ENCODE measurements at places on chromosomes 3 and 15. TPM values are rescaled to one million over a fixed set of nuclear protein-coding genes. Genes with fewer than 3 reads are reported as not detected.

GRCh38 chr3:187051724-187052366 is 87.5 kb downstream of the RPL39L start:
- DNase-seq, result no peak

- DNase-seq, result no peak
Measured at GRCh38 chr3:128239304-128239703, 86.0 kb downstream of the EEFSEC start.

SLC22A13 gene
- 0.95 TPM for total RNA-seq

TRH gene
- total RNA-seq, result not detected

DNA sequence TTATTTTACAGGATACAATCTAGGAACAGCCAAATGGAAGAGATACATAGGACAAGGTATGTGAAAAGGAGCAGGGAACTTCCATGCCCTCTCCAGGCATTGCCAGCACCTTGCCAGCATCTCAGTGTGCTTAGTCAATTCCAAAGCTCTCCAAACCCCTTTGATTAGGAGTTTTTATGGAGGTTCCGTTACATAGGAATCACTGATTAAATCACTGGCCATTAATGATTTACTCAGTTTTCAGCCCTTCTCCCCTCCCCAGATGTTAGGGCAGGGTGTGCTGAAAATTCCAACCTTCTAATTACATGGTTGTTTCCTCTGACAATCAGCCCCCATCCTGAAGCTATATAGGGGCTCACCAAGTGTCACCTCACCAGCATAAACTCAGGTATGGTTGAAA is 11.5 kb downstream of the MYLK start:
- DNase-seq, result no peak

DNA sequence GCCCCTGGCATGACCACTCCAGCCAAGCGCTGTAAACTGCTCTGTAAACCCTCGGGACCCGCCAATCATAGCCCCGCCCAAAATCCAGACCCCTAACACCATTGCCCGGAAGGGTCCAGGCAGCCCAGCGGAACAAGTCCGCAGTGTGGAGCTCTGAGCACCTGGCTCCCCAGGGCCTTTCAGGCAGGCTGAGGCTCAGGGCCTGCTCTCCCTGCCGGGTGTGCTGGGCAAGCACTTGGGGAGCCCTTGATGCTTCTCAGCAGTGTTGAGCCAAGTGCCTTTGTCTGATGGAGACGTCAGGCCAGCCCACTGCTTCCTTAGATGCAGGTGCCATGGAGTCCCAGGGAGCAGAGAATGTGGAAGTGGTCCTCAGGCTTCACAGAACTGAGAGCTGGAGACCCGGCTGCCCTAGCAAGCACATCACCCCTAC is 106.2 kb downstream of the TLE3 start:
- no peak for DNase-seq

DNA sequence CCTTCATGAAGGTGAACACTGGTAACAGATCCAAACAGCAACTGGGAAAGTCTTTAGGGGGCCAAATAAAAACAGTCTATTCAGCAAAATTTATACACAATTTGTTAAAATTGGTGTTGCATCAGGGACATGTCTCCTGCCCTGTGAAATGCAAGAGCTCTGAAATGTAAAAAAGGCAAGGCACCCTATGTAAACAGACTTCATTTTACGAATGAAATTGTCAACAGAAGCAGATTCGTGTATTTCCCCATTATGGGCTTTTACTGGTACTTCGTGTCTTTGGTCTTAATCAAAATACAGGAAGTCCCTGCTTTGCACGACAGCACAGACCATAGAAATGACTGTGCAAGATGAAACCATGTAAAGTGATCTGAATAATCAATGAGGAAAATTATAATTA is 127.3 kb upstream of the THBS1 start:
- no peak for DNase-seq

XXYLT1 gene
- total RNA-seq, result 8.8 TPM

DNA sequence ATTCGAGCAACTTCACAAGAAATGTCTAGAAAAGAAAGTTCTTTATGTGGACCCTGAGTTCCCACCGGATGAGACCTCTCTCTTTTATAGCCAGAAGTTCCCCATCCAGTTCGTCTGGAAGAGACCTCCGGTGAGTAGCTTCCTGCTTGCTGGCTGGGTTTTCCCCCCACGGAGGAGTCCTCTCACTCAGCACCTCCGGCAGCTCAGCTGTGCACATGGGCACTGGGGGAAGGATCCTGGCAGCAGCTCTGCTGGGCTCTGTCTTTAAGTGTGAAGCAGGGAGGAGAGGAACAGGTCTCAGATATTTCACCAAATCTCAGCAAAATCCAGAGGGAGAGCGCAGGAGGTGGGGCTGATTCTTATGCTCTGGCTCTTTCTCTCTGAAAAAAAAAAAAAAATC is 684 bp downstream of the CAPN3 start:
- no peak for DNase-seq

- DNase-seq, result no peak
Measured at GRCh38 chr15:39320355-39320754, 260.5 kb upstream of the THBS1 start.

SOX14 gene
- not detected for total RNA-seq

DNA sequence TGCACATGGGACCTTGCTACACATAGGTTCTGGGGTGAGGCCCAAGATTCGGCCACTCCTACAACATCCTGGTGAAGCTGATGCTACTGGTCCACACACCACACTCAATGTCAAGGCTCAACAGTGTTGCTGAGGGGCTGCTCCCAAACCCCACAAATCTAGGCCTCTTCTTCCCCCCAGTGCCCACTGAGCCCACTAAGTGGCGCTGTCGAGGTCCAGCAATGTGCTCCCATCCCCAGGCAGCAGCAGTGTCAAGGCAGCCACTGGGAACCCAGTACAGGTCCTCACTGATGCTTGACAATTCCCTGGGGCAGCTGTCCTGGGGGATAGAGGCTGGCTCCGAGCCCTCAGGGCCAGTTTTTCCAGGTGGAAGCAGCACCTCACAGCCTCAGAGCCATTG is 21.5 kb downstream of the SCN5A start:
- no peak for DNase-seq

DNA sequence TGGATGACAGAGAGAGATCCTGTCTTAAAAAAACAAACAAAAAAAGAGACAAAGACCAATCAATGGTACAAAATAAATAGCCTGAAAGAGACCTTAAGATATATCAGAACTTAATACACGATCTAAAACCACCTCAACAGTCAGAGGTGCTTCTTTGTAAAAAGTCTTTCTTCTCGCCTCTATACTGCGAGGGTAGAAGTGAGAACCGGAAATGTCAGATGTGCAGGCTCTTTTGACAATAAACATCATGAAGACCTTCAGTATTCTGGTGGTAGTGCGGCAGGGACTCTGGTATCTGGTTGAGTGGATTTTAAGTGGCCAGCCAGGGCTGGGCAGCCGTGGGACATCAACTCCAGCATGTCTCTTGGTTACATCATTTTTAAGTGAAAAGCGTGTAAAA is 30.0 kb downstream of the RUBCN start:
- DNase-seq, result no peak

GRCh38 chr3:197837282-197837681 is 46.2 kb downstream of the LRCH3 start:
- no peak for DNase-seq

GOLGA8H gene
- total RNA-seq, result 0.46 TPM

DNA sequence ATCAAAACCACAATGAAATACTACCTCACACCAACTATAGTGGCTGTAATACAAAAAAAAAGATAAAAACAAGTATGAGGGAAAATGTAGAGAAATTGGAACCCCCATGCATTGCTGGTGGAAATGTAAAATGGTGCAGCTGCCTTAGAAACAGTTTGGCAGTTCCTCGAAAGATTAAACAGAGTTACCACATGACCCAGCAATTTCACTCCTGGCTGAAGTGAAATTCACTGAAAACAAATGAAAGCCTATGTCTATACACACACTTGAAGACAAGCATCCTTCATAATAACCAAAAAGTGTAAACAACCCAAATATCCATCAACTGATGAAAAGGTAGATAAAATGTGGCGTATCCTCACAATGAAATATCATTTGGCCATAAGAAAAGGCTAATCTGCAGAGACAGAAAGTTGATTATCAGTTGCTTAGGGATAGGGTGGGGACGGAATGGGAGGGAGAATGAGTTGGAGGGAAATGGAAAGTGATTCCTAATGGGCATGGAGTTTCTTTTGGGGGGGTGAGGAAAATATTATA is 20.1 kb upstream of the RASA2 start:
- DNase-seq, result no peak

LSAMP gene
- 11.4 TPM for total RNA-seq

GRCh38 chr15:88636050-88636449 is 2.8 kb upstream of the ISG20 start:
- DNase-seq, result peak; percentile 84

DNA sequence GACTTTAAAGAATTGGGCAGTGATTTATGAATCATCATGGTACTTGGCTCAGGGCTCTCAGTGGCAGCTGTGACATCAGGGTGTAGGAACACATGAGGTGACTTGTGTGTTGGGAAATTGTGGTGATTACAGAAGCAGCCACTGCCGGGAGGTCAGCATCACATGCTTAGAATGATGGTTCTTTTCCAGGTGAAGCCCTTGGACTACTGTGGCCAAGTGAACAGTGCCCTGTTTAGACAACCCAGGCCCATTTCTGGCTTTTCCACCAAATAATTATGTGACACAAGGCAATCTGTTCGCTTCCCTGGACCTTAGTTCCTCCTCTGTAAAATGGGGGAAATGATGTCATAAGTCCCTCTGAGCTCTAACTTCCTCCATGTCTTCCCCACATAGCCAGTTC is 139.7 kb upstream of the ROPN1 start:
- peak; percentile 39 for DNase-seq

GRCh38 chr3:55904716-55905115 is 417.6 kb upstream of the WNT5A start:
- no peak for DNase-seq

GCSAM gene
- 0.37 TPM for total RNA-seq

SRGAP3 gene
- total RNA-seq, result 7.8 TPM

DNA sequence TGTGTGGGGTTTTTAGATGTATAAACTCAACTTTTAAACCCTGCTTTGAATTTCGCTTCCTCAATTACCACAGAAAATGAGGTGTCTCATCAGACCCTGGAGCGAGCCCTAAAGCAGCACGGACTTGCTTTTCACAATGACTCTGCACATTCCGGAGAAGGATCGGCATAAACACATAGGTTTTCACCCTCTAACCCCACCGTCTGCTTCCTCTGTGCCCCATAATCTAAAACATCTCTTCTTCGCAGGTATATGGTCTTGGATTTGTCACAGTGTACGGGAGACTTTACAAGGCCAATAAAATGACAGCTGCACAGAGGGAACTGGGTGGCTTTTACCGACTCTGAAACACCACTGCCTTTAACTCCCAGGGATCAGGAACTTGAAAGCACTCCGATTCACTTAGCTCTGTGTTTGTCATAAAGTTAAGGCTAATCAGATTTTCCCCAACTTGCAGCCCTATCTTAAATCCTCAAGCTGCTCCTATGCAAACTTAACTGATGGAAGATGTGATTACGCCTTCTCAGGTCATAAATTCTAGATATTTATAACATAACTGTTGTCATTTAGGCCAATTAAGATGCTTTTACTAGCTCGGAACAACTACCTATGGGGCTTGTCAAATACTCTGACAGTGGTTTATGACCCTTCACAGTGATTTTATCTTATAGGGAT is 133.4 kb upstream of the WNT5A start:
- DNase-seq, result no peak

DNA sequence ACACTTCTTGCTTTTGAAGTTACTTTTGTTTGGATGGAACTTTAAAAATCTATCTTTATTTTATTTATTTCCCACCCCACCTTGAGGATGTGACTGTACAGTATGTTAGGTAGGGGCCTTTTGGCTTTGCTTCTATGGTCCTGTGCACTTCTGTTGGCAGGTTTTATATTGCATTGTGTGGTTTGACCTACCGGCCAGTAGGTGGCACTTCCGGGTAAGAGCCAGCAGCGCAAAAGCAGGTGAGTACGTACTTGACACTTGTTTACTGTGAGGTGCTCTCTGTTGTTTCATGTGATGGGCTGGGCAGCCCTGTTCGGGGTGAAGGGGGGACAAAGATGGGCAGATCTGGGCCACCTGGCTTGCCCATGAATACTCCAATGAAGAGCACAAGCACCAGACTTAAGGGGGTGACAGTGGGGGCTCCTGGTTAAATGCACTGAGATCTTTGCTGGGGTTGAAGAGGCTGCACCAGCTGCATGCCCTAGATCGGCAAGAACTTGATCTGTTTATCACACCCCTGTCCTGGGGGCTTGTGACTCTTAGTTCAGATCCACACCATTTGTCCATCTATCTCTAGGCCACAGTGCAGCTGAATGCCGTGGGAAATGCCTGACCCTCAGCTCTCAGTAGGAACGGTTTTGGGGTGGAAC is 131.6 kb downstream of the NLGN1 start:
- DNase-seq, result no peak

RPUSD2 gene
- total RNA-seq, result 8.1 TPM

DNA sequence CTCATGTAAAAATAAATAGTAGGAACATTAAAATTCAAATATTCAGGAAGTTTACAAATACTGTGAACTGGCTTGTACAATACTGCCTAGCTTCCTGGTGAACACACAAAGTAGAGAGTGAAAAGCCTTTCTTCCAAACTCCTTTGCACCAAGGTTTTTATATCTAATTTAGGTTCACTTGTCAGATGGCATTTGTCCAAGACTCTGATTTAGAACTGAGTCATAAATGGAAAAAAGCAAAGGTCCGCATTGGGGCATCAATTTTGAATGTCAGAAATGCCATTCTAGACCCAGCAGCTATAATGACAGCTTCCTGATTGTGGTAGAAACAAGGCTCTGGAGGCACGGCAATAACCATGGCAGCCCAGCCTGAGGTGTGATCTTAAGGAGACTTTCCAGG is 160.7 kb downstream of the PDE8A start:
- no peak for DNase-seq

- DNase-seq, result no peak
Measured at GRCh38 chr3:82475306-82475705, 713.9 kb upstream of the GBE1 start.

- no peak for DNase-seq
Measured at GRCh38 chr3:71659864-71660591, 65.2 kb downstream of the EIF4E3 start.

GRCh38 chr3:153897842-153898241 is 223.3 kb upstream of the ARHGEF26 start:
- no peak for DNase-seq

- no peak for DNase-seq
Measured at GRCh38 chr3:197068077-197068476, 38.5 kb upstream of the MELTF start.

DNA sequence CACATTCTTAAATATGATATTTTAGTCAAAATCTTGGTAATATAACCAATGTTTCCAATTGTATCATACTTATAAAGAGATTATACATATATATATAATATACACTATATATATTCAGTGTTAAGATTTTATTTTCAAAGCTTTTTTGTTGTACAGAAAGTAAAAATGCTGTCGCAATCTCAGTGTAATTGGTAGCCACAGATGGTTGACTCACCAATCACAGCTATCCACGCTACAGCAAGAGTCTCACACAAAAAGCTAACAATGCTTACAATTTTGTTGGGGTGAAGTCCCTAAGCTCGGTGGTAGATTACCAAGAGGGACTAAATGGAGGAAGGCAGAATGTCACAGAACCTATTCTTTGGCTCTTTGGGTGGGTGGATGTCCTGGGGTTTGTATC is 16.9 kb upstream of the CFAP161 start:
- DNase-seq, result no peak

PLCH1 gene
- total RNA-seq, result 8.0 TPM

DGKG gene
- 7.3 TPM for total RNA-seq

All from mucosa of gallbladder (tissue), 1 donor.